ENCODE measurements at places on chromosomes 2 and 18. TPM values are rescaled to one million over a fixed set of nuclear protein-coding genes. Genes with fewer than 3 reads are reported as not detected.

DNA sequence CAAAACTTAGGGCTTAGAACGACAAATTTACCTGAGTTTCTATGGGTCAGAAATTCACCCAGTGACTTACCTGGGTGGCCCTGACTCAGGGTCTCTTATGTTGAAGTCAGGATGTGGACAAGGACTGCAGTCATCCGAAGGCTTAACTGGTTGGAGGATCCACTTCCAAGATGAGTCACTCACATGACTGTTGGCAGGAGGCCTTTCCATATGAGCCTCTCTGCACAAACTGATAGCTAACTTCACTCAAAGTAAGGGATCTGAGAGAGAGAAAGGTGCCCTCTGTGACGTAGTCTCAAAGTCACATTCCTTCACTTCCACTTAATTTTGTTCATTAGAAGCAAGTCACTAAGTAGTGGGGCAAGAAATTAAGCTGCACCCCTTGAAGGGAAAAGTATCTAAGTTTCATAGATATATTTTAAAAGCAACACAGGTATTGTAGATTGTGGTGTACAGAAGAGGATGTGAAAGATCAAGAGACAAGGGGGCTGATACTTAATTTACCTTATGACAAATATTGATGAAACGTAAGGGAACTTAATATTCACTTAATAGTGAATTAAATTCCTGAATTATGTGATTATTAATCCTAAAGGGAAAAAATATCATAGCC is 48.4 kb downstream of the TANK start:
- DNase-seq: peak; percentile 90

- no peak for DNase-seq
These were observed 19.8 kb upstream of the LPIN2 start for GRCh38 chr18:3032721-3033120.

DNA sequence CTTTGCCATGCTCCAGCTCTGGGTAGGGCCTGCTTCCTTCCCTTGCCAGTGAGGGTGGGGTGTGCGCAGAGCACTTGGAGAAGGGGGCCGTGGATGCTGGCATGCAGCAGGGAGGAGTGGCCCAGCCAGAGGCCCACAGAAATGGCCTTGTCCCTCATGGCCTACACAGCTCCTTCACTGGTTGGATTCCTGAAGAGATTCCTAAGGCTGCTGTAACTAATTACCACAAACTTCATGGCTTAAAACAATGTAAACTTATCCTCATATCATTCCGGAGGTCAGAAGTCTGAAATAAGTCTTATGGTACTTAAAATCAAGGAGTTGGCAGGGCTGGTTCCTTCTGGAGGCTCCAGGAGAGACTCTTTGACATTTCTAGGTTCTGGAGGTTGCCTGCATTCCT is 195.2 kb downstream of the GLI2 start:
- no peak for DNase-seq

DNA sequence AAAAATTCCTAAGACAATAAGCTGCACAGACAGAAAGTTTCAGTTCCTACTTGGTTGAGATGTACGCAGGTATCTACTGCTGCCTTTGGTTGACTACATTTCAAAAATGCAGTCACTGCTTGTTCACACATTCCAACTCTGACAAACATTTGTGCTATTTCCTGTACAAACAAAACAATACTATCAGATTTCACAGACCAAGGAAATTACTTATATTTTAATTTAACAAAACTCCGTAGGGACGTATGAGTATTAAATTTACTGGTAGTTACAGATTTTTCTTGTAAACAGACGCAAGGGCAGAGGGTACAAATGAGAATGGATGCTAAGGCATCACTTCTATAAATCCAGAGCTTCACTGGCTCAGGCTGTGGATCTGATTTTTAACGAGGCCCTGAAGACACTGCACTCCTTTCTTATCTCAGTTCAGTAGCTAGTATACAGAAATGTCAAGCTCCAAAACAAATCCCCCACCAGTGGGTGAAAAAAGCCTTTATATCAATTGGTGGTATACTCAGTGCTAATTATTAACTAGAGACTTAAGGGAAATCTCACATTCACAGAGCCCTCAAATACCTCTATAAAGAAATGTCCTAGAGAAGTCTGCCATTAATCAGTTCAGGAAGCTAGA is 31.7 kb upstream of the TTC32 start:
- DNase-seq: peak; percentile 79

DNA sequence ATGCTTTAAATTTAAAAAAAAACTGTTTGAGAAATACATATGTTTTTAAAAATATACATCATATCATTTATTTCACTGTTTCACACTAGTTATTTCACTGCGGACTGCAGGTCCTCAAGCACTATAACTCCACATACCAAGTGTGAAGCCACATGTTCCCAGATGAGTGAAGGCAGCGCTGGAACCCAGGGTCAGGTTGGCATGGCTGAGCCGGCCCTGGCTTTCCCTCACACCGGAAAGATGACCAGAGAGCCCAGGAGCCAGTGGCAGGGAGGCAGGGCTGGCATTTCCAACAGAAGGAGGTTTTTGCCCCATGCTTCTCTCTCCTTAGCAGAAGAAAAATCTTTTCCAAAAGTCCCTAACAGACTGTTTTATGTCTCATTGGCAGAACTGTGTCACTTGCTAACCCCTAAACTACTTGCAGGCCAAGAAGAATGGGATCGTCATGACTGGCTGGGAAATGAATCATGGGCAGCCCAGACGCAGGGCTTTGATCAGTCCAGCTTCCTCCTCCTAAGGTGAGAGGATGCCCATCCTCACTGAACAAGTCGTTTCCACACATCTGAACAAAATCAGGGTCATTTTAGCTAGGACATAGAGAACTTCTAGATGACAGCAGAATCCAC is 287.6 kb upstream of the HNRNPA3 start:
- peak; percentile 30 for DNase-seq

DNA sequence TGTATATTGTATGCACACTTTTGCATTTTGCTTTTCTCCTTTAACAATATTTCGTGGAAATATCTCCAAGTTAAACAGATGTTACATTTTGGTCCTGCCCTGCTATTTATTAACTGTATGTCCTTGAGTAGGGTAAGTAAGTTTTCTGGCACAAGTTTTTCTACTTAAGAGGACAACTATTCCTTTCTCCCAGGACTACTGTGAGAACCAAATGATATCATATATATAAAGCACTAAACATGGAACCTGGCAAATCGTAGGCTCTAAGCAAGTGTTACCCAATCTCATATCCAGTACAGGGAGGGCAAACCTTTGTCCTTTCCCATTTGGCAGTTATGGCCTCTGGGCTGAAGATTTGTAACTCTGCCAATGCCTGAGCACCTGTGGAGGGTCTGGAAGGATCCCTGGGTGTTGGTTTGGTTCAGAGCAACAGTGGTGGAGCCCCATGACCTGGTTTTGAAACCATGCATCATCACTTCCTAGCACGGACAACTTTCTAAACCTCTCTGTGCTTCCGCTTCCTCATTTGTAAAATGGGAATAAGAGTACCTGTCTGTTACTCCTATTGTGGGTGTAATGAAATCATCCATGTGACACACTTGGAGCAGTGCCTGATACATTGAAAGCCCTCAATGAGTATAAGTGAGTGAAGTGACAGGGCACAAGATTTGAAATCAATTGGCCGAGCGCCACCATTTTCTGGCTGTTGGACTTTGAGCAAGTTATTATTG is 28.3 kb upstream of the ICOS start:
- DNase-seq: no peak

DNA sequence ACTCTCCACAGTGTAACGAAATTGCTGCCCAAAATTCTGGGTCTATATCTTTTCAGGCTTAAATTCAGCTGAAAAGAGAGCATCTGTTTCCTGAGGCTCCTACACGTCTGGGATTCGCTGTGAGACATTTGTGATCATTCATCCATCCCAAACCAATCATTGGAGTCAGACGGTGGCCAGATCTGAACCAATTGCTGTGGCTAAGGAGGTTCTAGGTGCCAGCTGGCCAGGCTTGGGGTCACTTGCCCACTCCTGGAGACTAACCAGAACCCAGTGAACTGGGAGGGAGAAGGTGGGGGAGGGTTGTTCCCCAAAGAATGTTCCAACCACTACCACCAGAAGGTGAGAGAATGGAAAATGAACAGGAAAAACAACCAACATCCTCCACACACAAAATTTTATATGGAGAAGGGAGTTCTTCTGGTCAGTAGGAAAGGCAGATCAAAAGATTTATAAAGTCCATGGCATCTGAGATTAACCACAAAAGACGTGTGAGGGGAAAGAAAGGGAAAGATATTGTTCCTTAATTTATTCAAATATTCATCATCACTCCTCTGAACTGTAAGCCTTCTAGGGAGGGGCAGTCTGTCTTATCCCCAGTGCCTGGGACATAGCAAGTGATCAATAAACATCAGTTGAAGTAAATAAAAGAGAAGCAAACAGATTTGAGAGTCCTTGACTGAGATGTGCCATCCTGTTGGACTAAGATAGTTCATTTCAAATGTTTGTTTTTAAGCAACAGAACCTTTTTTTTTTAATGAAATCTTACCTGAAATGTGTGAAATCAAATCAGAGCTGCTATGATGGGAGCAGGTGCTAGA is 3.0 kb upstream of the RTKN start:
- no peak for DNase-seq

GRCh38 chr18:23837591-23837990 is 148.3 kb downstream of the LAMA3 start:
- peak; percentile 72 for DNase-seq

- DNase-seq: no peak
These were observed 171.0 kb downstream of the CELF4 start for GRCh38 chr18:37394610-37394965.

- DNase-seq: peak; percentile 74
These were observed 3.8 kb downstream of the EVX2 start for GRCh38 chr2:176079831-176080539.

GRCh38 chr2:60961457-60961856 is 56.1 kb upstream of the PEX13 start:
- DNase-seq: peak; percentile 13

The CEP76 gene
- 19.2 TPM for total RNA-seq

The ONECUT2 gene
- total RNA-seq: 0.03 TPM

The DPP10 gene
- not detected for total RNA-seq

The SLC5A7 gene
- total RNA-seq: not detected

The NT5DC4 gene
- total RNA-seq: not detected

The TCF23 gene
- not detected for total RNA-seq

Data from HT1080 (cell line).